ENCODE measurements at places on chromosomes 7 and 10.

DNA sequence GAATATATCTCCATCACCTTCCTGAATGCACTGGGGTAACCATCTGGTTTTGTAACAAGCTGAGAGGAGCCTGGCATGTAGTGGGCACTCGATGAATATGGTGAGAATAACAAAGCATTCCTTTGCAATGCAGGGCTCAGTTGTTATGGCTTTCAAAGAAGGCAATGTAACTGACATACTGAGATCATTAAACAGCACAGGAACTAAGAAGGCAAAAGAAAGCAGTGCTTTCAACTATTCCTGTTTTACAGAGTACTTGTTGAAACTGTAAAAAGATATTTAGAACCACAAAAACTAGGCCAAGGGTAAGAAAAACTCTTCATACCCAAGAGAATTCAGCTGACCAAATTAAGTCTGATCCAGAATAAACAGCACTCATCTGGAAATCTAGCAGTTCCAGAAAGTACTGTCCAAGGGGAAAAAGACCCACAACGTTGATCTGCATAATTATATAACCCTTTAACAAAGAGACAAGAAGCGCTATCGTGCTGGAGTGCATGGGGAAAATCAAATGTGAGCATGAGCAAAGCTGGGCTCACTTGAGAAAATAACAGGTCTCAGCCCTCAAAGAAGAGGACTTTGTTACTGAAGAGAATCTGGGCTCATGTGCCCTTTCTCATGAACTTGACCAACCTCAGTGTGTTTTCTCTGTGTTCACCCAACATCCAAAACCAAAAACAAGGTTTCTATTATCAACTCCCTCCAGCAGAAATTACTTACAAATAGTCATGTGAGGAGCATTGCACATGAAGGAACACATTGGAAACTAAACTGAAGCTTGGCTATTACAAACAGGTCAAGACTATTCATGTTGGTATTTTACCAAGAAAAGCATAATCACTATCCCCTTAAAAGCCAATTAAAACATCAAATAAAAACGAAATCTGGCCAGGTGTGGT, 116.2 kb downstream of the AVL9 start:
- peak; percentile 24 for DNase-seq

- no peak for DNase-seq
Measured at GRCh38 chr7:36895192-36895591, 170.9 kb upstream of the AOAH start.

GRCh38 chr10:91159254-91159783, 61.1 kb upstream of the PCGF5 start:
- DNase-seq: no peak

- no peak for DNase-seq
Measured at GRCh38 chr7:36563706-36564327, 160.5 kb downstream of the AOAH start.

GRCh38 chr7:111666260-111666659, 104.0 kb upstream of the IMMP2L start:
- DNase-seq: no peak

DNA sequence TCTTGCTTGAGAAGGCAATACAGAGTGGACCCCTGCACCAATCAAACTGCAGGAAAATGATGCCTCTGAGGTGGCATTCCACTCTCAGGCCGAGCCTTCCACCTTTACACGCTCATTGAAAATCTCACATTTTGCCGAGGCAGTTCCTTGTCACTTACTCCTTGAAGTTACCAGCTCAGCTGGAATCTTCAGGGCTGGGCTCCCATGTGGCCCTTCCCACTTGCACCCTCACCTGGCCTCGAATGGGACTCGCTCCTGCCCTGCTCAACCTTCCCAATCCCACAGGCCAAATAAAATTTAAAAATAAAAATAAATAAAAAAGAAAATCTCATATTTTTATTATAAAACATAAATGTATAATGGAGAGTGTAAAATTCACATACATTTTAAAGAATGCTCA, 790.7 kb upstream of the COBL start:
- DNase-seq: no peak

- no peak for DNase-seq
Measured at GRCh38 chr10:7424315-7424714, 13.5 kb upstream of the SFMBT2 start.

DNA sequence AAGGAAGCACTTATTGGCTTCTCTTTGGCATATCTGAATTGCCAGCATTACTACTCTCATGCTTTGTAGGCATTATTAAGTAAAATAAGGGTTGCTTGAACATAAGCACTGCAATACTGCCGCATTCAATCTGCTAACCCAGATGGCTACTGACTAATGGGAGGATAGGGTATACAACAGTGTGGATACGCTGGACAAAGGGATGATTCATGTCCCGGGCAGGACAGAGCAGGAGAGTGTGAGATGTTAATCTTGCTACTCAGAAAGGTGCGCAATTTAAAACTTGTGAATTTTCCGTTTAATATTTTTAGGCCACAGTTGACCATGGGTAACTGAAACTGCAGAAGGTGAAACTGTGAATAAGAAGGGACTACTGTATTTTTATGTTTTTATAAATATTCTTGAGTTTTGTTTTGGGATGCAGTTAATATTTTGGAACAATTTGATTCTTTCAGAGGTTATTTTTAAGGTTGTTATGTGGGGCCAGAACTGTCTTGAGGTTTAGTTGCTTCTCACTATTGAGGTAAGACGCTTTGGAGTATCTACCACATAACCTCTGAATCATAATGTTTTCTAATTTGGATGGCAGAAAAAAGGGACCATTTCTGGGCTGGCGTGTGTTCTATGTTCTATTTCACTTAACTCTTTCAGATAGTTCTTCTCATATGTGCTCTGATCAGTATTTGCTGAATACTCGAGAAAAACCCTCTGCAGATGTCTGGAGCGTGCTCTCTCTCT, 75.7 kb upstream of the SYPL1 start:
- DNase-seq: no peak

- no peak for DNase-seq
Measured at GRCh38 chr10:105161767-105162166, 520.7 kb downstream of the SORCS3 start.

- DNase-seq: no peak
Measured at GRCh38 chr10:3902809-3903410, 117.9 kb upstream of the KLF6 start.

GRCh38 chr10:6269953-6270867, 67.5 kb downstream of the PFKFB3 start:
- DNase-seq: no peak

DNA sequence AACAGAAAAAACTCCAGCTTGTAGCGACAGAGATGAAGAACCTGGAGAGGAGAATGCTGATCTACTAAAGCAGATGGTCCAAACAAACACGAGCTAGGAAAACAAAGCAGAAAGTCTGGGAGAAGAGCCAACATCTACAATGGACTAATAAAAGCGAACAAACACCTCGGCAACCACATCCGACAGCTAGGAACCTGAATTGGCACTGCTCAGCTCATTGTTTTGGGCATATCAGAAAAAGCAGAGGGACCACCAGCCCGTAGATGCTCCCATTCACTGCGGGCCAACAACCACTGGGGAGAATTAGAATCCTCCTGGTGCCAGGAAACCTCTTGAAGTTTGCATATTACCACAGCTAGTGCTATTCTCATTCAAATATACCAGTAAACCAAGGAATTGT, 204.7 kb downstream of the NXPH1 start:
- no peak for DNase-seq

DNA sequence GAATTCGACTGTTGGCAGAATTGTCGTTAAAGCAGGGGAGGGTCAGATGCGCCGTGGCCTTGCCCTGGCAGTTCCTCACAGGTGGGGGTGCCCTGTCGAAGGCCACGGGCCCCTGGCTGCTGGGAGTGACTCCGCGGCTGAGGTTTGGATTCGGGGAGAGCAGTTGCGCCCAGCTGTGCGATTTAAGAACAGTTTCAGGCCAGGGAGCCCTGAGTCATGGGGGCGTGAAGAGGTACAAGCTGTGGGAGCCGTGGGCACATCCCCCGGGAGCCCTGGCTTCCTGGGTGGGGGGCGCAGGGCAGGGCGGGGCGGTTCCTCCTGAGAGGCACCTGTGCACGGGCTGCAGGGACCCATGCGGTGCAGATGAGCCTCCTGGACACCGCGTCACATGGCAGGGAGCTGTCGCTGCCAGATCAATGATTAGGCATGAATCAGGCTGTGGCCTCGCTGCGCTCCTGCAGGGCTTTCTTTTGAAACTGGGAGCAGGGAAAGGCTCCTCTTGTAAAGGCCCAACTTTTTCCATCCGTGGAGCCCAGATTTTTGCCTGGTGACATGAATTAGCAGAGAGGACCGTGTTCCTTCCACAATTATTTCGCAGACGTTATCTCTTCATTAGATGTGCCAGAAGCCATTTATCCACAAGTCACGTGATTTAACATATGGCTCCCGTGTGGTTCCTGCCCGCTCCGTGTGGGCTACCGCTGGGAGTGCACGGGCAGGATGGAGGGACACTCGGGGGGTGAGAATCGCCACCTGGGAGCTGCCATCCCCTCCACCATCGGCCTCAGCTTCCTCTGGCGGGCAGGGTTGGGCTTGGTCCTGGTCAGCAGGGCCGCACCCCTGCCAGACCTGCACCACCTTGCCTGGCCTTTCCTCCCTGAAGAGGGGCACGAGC, 918 bp downstream of the PWWP2B start:
- no peak for DNase-seq

DNA sequence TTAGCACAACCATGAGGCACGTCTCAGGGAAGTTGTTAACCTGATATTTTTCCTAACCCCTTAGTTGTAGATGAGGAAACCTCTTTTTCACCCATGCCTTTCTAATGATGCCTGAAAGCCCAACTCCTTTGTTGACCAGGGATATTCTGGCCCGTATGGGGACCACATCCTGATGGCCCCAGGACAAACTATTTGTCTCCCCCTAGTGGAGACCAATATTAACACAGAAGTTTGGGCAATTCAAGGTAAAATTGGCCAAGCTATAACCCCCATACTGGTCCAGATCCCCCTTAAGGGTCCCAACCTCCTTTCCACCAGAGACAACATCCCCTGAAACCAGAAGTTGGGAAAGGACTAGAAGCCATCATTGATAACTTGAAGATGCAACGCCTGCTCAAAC, 893.3 kb downstream of the SORCS1 start:
- DNase-seq: no peak

- no peak for DNase-seq
Measured at GRCh38 chr10:47111329-47111862, 188.6 kb upstream of the GDF10 start.

- DNase-seq: no peak
Measured at GRCh38 chr10:8050556-8051108, 3.9 kb upstream of the GATA3 start.

DNA sequence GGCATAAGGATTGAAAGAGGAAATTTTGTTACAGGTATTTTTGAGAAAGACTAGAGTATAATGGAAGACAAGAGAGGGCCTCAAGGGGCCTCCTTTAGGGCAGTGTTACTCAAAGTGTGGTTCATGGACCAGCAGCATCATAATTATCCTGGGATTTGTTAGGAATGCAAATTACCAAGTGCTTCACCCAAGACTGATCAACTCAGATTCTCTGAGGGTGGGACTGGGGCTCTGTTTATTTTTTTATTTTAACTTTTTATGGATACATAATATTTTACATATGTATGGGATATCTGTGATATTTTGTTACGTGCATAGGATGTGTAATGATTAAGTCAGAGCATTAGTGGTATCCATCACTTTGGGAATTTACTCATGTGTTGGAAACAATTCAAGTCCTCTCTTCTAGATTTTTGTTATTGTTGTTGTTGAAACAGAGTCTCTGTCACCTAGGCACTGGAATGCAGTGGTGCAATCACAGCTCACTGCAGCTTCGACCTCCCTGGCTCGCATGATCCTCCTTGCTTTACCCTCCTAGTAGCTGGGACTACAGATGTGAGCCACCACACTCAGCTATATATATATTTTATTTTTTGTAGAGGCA, 2.2 kb upstream of the KCTD7 start:
- no peak for DNase-seq

DNA sequence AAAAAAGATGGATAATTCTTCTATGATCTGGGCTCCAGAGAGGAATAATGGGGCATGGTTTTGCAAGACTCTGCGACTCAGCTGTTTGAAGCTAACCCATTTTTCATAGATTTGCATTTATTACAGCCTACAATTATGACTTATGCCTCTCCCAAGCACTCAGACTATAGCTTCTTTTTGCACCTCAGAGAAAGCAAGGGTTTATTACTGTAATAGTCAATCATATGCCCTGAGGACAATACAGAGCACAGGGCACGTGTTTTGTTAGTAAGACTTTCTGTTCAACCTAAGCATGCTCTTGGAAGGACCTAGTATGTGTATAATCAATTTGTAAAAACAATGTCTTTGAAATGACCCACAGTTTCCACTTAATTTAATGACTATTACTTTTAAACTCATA, 221.2 kb downstream of the PARD3 start:
- DNase-seq: no peak

- DNase-seq: no peak
Measured at GRCh38 chr7:86814661-86815379, 171.1 kb downstream of the GRM3 start.

GRCh38 chr7:107605218-107605815, 25.3 kb downstream of the BCAP29 start:
- no peak for DNase-seq

- no peak for DNase-seq
Measured at GRCh38 chr7:50069613-50070012, 23.4 kb downstream of the ZPBP start.

DNA sequence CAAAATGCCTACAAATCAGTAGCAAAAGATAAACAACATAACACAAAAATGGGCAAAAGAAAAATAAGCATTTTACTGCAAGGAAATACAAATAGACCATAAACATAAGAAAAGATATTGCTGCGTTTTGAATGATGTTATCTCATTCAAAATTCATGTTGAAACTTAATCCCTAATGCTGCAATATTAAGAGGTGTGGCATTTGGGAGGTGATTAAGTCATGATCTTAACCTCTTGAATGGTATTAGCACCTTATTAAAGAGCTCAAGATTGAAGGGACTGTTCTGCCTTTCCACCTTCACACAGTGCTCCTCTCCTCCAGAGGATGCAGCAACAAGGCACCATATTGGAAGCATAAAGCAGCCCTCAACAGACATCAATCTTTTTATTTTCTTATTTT, 12.4 kb upstream of the TNKS2 start:
- no peak for DNase-seq

DNA sequence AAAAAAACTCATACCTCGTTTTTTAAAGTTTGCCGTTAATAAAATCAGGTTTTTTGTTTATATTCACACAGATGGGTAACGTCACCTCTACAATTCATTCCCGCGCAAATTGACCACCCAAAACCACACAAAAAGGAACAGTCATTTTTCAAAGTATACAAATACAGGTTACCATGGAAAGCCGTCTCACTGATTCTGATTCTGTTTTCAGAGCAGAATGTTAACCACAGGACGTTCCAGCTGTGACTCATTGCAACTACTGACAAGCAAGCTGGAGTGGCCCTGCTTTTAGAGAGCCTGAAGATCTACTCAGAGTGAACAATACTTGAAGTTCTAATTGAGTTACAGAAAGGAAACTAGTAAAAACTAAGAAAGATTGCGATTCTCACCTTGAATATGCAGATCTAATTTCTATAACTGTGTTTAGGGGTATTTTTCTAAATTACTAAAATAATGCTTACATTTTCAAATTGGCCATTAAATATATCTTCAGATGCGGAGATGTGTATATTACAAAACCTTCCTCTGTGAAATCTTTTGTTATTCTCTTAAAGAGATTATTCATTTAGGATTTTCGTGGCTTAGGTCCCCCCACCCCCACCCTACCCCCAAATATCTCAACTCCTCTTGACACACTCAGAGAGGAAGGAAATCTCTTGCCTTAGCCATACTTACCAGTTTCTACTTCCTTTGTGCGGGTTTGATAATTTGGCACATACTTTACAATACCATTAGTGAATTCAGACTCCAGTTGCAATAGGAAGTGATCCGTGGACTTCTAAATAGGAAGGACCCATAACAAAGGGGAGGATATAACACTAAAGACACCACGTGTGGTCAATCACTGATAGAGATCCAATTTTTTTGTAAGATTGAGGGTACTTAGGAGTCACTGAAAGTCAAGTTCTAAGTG, 106.0 kb downstream of the CUBN start:
- DNase-seq: peak; percentile 94

All from SJSA1 (cell line).